Effector memory CD4-positive, alpha-beta T cell (primary cell): ENCODE measurements at places on chromosomes 7 and 10.
A peak's percentile ranks its signal among the peaks of the same experiment; 100 is the strongest.

- DNase-seq: no peak
These were observed 12.7 kb upstream of the KLF6 start for GRCh38 chr10:3797750-3798149.

GRCh38 chr7:120526902-120527509, 254.0 kb downstream of the KCND2 start:
- no peak for DNase-seq

GRCh38 chr7:149875396-149875795, 1.6 kb downstream of the ATP6V0E2 start:
- DNase-seq: no peak

- DNase-seq: no peak
These were observed 199.4 kb upstream of the TCF7L2 start for GRCh38 chr10:112750427-112751167.

GRCh38 chr10:45253183-45253914, 62.1 kb downstream of the OR13A1 start:
- DNase-seq: no peak

GRCh38 chr7:19752020-19752419, 21.4 kb downstream of the TMEM196 start:
- no peak for DNase-seq

- DNase-seq: no peak
These were observed 50.2 kb downstream of the LAMB4 start for GRCh38 chr7:108079648-108080591.

DNA sequence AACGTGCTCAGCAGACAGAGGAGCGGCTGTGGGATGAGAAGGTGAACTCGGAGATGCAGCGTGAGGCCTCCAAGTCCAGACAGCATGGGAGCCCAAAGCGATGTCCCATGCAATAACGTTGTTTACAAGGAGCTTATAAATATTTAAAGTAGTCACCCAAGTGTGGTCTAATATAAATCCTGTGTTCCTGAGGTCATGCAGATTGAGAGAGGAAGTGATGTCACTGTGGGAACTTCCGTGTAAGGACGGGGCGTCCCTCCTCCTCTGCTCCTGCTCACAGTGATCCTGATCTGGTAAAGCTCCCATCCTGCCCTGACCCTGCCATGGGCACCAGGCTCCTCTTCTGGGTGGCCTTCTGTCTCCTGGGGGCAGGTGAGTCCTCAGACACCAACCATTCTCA, 94.7 kb upstream of the PRSS58 start:
- no peak for DNase-seq

GRCh38 chr10:44413416-44413815, 28.5 kb upstream of the CXCL12 start:
- DNase-seq: no peak

DNA sequence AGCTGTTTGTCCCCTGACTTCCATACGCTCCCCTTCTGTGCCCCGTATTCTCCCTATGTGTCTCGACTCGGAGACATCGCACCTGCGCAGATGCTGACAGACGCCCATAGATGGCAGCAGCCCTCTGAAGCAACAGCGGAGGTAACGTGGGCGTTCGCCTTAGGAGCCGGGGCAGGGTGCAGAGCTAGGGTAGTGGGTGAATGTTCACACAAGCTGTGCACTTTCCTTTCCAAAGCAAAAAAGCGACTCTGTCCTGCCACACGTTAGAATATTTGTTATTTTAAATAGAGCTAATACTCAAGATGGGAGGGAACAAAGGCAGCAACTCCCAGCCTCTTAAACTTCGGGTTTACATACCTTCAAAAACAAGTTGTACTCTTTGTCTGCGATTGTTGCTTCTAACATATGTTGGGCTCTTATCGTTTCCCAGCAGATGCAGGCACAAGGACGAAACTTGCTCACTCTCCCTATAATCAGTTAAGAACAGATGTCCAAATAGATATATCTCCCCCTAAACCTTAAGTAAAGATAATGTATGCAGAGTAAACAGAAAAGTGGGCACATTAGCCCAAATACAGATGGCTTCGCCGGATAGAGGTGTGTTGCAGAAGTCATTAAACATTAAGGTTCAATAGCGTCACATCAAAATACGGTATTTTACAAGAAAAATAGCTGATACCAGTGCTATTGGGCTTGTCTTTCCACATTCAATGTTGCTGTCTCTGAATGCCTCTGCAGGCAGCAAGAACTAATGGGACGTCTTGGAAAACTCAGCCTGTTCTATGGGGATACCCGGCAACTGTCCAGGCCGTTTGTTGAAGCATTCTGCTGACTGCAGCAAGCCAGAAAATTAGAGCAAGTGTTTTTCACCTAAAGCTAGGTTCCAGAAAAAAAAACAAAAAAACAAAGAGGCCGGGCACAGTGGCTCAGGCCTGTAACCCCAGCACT, 340.3 kb upstream of the PRKCQ start:
- DNase-seq: peak; percentile 41

DNA sequence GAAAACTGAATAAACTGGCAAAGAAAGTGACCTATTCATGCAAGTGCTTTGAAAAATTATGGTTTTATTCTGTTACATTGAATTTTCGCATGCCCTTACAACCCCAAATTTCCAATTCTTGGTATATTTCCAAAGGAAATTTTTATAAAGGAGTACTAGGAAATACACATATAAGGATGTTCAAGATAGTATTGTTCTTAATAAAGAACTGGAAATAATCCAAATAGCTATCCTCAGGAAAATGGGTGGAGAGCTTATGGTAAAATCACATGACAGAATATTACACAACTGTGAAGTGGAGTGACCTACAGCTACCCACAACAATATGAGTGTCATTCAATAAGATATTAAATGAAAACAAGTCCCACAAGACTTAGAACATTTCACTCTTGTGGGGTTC, 138.9 kb upstream of the BMPER start:
- no peak for DNase-seq

DNA sequence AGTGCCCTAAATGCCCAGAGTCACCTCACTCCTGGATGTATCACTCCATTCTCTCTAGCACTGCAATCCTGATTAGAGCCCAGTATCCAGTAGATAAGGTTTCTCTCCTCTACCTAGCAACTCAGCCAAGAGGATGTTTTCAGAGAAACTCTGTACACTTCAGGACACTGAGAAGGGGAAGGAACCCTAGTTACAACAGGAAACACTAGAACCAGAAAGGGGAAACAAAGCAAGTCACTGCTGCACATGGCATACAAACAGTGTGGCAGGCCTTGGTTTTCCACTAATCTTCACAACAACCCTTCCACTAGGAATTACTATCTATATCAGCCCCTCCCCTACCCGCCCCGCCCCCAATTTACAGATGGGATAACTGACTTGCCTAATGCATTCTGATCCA, 1.6 kb downstream of the FAM204A start:
- DNase-seq: no peak

DNA sequence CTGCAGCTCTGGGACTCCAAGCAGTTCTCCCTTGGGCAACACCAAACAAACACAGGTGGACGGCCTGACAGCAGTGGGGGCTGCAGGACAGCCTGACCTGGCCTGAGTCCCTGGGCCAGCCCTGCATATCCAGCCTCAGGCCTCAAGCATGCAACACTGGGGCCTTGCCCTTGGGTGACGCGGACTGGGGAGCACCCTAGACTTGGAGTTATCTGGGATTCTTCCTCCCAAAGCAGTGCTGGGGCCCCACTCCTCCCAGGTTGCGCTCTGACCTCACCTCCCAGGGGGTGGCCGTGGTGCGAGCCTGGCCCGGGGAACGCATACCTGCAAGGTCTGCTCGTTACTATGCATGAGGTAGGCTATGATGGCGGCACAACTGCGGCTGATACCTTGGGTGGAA, 6.2 kb upstream of the TMEM120A start:
- no peak for DNase-seq

GRCh38 chr7:136594739-136595144, 273.7 kb upstream of the CHRM2 start:
- DNase-seq: no peak

GRCh38 chr7:64875258-64875657, 27.8 kb upstream of the ZNF273 start:
- DNase-seq: no peak

- DNase-seq: no peak
These were observed 100.3 kb downstream of the FAS start for GRCh38 chr10:89090756-89091445.

DNA sequence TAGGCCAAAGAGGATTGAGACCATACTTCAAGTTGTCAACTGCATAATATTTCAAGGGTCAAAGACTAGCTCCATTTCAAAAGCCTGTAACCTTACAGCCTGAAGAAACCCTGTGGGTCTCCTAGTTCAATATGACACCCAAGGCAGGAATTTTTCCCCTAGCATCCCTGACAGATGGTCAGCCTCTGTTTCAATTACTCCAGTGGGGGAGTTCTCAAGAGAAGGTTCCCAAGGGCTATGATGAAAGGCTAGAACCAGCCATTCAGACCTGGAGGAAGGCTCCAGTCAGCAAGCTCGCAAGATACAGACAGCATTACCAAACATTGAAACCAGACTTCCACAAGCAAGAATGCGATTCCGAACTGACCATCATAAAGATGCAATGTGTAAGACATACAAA, 1.6 kb downstream of the HTR7 start:
- no peak for DNase-seq

- no peak for DNase-seq
These were observed 104.7 kb downstream of the FGFR2 start for GRCh38 chr10:121493521-121493920.

GRCh38 chr10:70990681-70991080, 102.3 kb upstream of the PCBD1 start:
- DNase-seq: no peak

- no peak for DNase-seq
These were observed 878.5 kb downstream of the LRMDA start for GRCh38 chr10:76309741-76310587.

DNA sequence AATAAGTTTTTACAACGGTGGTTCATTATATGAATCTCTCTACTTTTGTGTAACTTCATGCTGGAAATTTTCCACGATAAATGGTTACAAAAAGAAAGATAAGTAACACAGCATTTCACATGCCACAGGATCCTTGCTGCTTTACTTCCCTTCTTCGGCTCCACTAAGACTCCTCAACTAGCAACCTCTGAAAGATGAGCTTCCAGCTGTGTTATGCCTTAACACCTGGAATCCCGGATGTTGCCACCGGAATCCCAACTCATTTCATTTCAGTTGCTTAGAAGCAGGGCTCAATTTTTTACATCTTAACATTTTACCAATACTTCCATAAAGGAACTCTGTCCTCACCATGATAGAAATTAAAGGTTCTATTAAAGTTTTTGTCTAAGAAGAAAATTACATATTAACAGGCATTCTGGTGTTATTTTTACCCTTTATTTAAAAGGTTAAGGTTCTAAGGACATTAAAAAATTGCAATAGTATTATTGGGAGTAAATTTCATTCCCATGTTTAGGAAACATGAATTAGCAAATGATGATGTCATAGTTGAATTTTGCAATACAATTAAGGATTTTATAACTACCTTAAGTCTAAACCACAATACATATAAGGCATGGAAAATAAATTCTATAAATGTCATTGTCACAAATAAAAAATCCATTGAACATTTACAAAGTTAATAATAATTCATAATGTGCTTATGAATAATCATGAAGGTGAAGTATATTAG, 57.1 kb upstream of the IL6 start:
- DNase-seq: no peak

- no peak for DNase-seq
These were observed 242.6 kb downstream of the ACTR3B start for GRCh38 chr7:153002115-153002514.

DNA sequence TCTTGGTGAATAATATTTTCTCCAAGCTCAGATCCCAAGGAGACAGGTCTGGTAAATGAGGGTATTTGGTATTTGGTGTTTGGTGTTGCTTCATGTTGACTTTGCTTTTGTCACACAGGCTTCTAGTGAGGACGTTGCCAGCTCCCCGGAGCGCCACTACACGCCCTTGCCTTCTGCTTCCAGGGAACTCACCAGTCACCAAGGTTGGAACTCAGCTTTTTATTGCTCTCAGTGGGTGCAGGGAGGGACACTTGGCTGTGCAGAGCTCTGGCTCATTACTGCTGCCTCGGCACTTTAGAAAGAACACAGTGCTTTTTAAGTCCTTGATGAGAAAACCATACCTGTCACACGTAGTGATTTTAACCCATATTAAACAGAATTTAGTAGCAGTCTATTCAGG, 892.9 kb downstream of the LRMDA start:
- no peak for DNase-seq

DNA sequence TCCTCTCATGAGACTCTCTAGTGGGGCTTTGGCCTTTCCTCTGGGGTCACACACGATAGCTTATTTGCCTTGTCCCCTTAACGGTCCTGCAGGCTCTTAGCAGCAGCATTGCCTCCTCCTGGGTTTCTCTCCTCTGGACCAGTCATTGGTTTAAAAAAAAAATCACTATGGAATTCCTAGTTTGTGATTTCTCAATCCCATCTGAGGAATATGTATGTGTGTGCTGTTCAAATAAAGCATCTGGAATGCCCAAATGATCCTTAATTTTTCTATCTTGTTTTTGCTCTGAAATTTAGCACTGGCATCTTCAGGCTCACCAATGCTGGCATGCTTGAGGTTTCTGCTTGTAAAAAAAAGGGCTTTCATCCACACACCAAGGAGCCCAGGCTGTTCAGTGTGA, 30.5 kb downstream of the ACTA2 start:
- no peak for DNase-seq

- DNase-seq: no peak
These were observed 38.5 kb downstream of the UNC5B start for GRCh38 chr10:71250842-71251241.

DNA sequence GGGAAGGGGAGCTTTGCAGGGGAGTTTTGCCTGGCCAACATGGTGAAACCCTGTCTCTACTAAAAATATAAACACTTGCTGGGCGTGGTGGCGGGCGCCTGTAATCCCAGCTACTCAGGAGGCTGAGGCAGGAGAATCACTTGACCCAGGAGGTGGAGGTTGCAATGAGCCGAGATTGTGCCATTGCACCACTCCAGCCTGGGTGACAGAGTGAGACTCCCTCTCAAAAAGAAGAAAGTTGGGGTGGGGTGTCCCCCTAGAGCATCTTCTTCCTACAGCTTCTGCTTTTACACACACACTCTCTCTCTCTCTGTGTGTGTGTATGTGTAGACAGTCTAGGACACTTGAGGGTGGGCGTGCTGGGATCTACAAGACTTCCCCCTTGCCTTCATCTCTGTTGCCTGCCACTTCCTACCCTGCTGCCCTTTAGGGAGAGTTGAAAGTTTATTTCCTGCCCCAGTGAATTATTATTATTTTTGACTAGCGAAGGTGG, 21.7 kb downstream of the PLAU start:
- DNase-seq: no peak

GRCh38 chr7:145916776-145917175, 199.8 kb upstream of the CNTNAP2 start:
- no peak for DNase-seq

- no peak for DNase-seq
These were observed 359.3 kb downstream of the HGF start for GRCh38 chr7:81410471-81411117.

GRCh38 chr7:123230603-123231002, 30.8 kb upstream of the SLC13A1 start:
- no peak for DNase-seq

DNA sequence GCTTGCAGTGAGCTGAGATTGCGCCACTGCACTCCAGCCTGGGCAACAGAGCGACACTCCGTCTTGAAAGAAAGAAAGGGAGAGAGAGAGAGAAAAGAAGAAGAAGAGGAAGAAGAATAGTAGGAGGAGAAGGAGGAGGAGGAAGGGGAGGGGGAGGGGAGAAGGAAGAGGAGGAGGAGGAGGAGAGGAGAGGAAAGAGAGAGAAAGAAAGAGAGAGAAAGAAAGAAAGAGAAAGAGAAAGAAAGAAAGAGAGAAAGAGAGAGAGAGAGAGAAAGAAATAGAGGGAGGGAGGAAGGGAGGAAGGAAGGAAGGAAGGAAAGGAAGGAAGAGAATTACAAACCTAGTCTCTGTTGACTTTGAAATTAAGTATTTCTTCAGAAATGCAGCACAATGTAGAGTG, 7.8 kb upstream of the SRPK2 start:
- DNase-seq: no peak
